C1 segment of cervical spinal cord (tissue), 14 donors: ENCODE measurements at places on chromosomes 1 and 21.

DNA sequence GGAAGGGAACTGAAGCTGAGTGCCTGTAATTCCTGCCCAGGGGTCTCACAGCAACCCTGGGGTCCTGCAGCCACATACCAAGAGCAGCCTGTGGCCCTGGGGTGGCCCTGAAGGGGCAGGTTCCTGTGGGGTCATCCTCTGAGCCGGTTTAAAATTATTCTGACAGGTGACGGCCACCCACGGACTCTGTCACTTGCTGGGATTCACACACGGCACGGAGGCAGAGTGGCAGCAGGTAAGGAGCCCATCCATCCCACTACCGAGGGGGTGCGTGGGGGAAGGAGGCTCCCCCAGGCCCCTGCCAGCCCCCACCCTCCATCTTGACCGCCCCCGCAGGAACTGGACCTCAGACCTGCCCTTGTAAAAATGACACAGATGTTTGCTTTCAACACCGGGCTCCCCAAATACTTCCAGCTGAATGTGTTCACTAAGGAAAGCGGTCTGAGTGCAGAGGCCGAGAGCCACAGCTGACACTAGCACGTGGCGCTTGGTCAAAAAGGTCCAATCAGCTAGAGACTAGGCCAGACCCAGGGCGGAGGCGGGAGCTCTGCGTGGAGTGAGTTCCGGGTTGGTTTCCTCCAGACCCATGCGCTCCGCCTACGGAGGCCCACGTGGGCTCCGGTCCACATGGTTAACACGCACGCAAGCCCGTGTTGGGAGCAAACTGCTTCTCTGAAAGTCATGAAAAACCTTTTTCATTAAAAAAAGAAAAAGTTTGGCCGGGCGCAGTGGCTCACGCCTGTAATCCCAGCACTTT is 10.0 kb downstream of the YBEY start:
- no peak for DNase-seq

DNA sequence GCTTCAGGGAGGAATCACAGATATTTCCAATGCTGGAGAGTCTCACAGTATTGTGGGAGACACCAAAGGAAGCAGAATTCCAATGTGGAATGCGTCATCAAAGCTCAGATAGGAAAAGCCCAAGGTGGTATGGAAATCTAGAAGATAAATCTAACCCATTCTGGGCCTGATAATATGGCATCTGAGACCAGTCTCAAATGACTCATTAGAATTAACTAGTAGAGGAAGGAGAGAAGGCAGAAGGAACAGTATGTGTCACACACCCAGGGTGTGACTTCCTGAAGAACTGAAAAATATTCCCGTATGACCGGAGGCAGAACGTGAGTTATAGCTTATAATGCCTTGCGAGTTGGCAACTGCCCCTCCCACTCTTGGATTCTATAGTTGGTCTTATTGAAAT is 499.2 kb downstream of the PLPP3 start:
- no peak for DNase-seq

GRCh38 chr1:240254778-240255291 is 163.2 kb downstream of the FMN2 start:
- DNase-seq = no peak

- DNase-seq = no peak
These were observed 1797.7 kb downstream of the MRPL39 start for GRCh38 chr21:23809573-23809972.

DNA sequence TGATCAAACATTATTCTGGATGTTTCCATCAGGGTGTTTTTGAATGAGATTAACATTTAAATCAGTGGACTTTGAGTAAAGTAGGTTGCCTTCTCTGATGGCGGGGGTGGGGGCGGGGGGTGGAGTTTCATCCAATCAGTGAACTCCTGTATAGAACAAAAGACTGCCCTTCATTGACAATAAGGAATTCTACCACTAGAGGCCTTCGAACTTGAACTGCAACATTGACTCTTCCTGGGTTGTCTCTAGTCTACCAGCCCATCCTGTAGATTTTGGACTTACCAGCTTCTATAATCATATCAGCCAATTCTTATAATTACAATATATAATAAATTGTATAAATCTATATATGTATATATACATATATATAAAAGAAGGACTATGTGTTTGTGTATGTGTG is 520.4 kb upstream of the CXADR start:
- DNase-seq = no peak

GRCh38 chr1:154861607-154862094 is 8.4 kb downstream of the KCNN3 start:
- no peak for DNase-seq

DNA sequence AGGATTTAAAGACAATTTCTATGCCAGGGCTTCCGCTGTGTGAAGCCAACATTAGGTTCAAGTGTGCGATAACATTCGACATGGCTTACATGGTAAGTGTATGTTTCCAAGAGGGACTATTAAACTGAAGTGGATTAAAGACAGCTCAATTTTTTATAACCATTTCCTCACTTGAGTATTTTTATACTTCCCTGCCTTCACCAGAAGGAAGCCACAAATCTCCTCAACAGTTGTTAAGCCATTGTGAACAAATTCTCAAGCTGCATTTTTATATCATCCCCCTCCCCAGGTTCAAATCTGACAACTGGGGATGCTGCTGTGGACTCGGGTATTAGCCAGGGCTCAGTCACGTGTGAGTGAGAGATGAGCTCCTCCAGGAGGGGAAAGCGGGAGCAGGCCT is 116.3 kb downstream of the RHOU start:
- DNase-seq = no peak

- DNase-seq = no peak
These were observed 336.0 kb upstream of the NR5A2 start for GRCh38 chr1:199691540-199691939.

- DNase-seq = no peak
These were observed 32.3 kb downstream of the AGT start for GRCh38 chr1:230681599-230681998.
